ENCODE measurements at places on chromosomes 6 and 20. TPM values are rescaled to one million over a fixed set of nuclear protein-coding genes. Genes with fewer than 3 reads are reported as not detected.

The BHLHE23 gene
- polyA plus RNA-seq: not detected

The SMPDL3A gene
- 13.6 TPM for polyA plus RNA-seq

The SNTA1 gene
- polyA plus RNA-seq: 10.5 TPM

The GABRR2 gene
- 2.6 TPM for polyA plus RNA-seq

The RIMS4 gene
- 0.88 TPM for polyA plus RNA-seq

The OXT gene
- 0.93 TPM for polyA plus RNA-seq

The ABHD16B gene
- polyA plus RNA-seq: not detected

The ABCC10 gene
- polyA plus RNA-seq: 21.3 TPM

The WFDC12 gene
- polyA plus RNA-seq: not detected

The HLA-DOB gene
- 0.27 TPM for polyA plus RNA-seq

GRCh38 chr6:166351715-166352285, 9.5 kb upstream of the SFT2D1 start:
- no peak for DNase-seq

DNA sequence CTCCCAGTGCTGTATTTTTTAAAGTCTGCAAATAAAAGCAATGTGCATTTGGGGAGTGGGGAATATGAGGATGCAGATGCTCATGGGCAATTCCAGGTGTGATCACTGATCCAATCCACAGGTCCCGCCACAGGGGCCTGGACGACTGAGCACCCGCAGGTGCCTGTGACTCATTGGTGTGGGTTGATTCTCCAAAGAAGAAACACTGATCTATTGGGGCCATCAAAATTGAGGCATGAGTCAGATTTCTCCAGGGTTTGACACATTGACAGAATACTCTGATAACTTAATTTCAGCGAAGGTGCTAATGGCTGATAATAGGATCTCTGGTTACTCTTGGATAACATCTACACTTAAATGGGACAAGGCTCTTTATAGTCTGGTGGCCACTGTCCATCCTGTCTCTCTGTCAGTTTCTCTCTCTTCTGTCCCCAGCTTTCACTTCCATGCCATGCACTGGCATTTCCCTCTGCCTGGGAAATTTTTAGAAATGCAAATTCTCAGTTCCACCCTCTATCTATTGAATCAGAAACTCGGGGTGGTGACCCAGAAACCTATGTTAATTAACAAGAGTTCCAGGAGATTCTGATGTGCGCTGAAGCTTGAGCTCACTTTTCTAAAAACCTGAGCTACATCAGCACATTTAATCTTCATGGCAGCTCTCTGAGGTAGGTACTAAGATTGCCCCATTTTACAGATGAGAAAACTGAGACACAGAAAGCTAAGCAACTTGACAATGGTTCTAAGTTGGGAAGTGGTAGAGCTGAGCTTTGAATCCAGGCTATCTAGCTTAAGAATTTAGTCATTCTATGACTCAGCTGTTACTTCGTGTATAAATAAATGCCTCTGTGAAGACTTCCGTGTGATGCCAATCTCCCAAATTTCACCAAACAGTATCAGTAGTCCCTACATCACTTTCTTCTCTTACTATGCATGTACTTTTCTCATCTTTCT, 10.2 kb upstream of the RCAN2 start:
- no peak for DNase-seq

- DNase-seq: no peak
These were observed 24.2 kb downstream of the KLHL31 start for GRCh38 chr6:53641348-53641747.

DNA sequence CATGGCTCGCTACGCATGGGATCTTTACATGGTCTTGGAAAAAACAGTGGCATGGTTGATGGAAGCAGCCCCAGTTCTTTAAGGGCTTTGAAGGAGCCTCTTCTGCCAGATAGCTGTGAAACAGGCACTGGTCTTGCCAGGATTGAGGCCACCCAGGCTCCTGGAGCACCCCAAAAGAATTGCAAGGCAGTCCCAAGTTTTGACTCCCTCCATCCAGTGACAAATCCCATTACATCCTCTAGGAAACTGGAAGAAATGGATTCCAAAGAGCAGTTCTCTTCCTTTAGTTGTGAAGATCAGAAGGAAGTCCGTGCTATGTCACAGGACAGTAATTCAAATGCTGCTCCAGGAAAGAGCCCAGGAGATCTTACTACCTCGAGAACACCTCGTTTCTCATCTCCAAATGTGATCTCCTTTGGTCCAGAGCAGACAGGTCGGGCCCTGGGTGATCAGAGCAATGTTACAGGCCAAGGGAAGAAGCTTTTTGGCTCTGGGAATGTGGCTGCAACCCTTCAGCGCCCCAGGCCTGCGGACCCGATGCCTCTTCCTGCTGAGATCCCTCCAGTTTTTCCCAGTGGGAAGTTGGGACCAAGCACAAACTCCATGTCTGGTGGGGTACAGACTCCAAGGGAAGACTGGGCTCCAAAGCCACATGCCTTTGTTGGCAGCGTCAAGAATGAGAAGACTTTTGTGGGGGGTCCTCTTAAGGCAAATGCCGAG, 78.2 kb downstream of the ASXL1 start:
- DNase-seq: no peak

DNA sequence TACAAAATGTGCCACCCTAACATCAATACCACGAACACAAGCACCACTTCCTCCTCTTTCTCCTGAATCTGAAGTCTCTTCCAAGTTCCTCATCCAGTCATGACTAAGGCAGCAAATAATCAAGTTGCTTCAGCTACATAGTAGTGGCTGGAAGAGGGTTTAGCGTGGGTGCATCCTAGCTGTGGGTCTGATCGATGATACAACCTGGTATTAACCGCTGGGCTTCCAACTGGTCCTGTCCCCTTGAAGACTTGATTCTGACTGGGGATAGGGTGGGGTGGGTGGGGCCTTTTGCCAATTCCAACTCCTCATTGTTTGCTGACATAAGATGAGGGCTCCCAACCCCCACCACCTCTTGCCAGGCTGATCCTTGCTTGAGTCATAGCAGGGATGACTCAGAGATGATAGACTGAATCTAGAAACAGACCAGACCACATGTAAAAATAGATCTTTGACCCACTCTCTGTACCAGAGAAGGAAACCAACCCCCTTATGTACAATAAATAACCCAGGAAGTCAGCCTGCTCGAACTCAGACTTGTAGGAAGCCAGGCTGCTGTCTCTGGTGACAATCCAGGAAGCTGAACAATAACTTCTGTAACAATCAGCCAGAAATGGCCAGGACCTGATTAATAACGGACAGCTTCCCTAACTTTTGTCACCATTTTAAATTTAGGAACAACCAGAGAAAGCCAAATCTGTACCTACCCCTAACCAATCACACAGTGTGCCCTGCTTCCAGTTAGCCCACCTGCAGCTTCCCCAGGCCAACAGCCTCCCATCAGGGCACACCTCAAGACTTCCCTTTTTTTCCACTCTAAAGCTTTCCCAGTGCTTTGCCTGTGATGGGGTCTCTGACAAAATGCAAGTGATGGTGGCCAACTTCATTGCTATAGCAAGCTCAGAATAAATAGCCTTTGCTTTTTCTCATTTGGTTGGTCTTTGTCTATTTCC, 68.9 kb upstream of the FAM184A start:
- no peak for DNase-seq

- DNase-seq: no peak
These were observed 8.8 kb downstream of the TMEM244 start for GRCh38 chr6:129852257-129852858.

GRCh38 chr20:52985687-52986086, 13.5 kb downstream of the TSHZ2 start:
- DNase-seq: no peak

DNA sequence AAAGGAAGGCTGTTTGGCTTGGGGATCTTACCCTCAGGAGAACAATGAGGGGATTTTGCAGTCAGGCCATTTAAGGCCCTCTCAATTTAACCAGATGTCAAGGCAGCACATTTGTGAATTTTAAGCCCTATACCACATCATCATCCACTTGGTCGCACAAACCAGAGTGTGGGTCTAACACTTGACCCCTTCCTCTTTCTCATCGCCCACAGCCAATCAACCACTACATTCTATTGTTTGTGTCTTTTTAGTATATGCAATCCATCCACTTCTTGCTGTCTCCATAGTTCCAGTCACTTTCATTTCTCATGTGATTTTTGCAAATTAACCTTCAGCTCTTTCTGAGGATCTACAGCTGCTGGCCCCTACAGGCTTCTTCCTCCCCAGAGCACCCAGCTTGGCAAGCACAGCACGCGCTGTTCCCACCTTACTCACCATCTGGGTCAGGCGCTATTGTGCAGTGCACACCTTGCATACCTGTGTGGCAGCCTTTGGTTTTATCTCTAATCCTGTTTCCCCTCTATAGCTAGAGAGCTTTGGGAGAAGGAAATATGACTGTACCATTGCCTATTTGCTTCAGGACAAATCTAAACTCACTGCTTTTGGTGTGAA, 32.3 kb upstream of the CD83 start:
- no peak for DNase-seq

GRCh38 chr6:156866220-156867015, 89.2 kb downstream of the ARID1B start:
- DNase-seq: no peak

DNA sequence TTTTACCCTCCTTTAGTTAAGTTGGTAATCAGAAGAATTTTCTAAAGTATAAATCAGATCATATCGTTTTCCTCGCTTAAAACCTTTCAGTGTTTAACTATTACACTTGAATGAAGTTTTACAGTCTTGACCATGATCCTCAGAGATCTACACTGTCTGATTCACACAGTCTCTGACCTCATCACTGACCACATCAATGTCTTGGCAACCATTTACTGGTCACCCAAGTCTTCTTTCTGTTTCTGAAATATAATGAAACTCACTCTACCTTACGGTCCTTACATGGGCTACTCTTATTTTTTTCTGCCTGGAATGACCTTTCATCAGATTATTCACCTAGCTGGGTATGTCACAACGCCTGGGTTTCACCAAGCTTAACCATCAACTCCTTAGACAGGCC, 71.4 kb downstream of the ADGB start:
- no peak for DNase-seq

DNA sequence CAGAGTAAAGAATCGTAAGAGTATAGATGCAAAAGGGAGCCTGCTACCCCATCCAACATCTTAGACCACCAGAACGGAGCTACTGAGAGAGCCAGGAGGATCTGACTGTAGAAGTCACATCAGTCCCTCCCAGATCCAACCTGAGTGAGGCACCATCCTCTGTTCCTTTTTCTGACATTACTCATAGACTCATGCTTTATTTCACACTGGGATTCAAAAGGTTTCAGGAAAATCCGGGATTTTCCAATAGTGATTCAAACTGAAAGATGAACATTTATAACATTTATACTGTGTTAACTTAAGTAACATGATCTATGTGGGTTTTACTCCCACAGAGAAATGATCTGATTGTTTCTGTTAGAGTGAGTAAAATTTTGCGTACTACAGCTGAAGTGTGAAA, 868.6 kb upstream of the GJE1 start:
- DNase-seq: no peak

- no peak for DNase-seq
These were observed 28.2 kb downstream of the ISM1 start for GRCh38 chr20:13249118-13249797.

GRCh38 chr6:164151161-164152120, 736.9 kb downstream of the QKI start:
- DNase-seq: no peak

GRCh38 chr6:33424855-33425667, 5.2 kb downstream of the SYNGAP1 start:
- DNase-seq: no peak

- DNase-seq: no peak
These were observed at the start of gene EEF1A2 for GRCh38 chr20:63498960-63499337. Gene EEF1A2 (minus strand): TSS chr20:63499083. CDS start chr20:63497763, 1,320 bp downstream.

DNA sequence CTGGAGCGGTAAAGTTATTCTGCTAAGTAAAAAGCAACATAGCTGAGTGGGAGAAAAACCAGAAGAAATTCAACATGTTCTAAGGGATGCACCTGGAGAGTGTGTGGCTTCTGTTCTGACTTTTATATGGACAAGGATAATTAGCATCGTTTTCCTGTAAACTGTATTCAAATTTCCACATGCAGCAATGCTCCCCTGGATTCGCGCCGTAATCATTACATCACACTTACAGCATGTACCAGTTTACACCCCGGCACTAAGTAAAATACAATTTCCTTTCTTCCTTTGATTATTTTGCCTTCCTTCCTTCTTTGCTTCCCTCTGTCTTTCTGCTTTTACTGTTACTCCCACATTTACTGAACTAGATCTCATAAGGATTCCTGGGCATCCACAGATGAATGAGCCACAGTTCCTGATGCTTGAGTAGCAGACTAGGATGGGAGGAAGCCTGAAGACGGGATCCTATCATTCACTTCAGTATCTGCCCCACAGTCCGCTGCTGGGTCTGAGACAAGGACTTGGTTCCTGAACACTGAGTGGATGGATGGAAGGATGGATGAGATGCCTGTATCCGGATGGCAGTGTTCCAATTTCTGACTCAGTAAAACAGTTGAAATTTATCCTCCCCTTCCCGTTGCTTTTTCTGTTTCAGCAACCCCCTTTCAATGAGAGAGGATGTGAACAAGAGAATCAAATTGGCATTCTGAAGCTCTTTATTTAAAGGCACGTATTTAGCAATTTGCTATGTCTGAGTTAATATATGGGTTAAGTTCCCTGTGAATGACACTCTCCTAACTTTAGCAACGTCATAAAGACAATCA, 174.6 kb downstream of the GJA10 start:
- DNase-seq: no peak

- no peak for DNase-seq
These were observed 20.9 kb upstream of the GATA5 start for GRCh38 chr20:62496568-62497218.

- DNase-seq: no peak
These were observed 132.0 kb upstream of the CARMIL1 start for GRCh38 chr6:25147223-25147622.

Data from left renal pelvis (tissue), 4 donors.